Kidney glomerular epithelial cell (primary cell): ENCODE measurements at places on chromosomes 6 and 20.

GRCh38 chr6:5213836-5214235 lies 46.9 kb downstream of the LYRM4 start:
- no peak for DNase-seq

GRCh38 chr6:158408552-158409130 lies 96.4 kb downstream of the TULP4 start:
- no peak for DNase-seq

DNA sequence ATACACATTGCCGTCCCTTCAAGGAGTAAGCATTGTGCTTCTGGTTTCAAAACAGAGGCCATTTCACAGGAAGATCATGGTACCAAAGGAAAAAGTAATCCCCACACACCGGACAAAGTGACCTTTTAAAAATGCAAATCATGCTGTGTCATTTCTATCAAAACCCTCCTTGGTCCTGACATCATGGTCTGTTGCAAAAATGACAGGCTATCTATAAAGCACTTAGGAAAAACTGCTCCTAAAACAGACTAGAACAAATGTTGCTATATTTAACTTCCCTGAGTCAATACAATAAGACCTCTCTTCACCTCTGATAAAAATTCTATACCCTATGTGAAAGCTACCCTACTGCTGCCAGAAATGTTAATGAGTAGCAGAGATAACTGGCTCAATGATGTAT lies 353.6 kb upstream of the RUNX2 start:
- no peak for DNase-seq

DNA sequence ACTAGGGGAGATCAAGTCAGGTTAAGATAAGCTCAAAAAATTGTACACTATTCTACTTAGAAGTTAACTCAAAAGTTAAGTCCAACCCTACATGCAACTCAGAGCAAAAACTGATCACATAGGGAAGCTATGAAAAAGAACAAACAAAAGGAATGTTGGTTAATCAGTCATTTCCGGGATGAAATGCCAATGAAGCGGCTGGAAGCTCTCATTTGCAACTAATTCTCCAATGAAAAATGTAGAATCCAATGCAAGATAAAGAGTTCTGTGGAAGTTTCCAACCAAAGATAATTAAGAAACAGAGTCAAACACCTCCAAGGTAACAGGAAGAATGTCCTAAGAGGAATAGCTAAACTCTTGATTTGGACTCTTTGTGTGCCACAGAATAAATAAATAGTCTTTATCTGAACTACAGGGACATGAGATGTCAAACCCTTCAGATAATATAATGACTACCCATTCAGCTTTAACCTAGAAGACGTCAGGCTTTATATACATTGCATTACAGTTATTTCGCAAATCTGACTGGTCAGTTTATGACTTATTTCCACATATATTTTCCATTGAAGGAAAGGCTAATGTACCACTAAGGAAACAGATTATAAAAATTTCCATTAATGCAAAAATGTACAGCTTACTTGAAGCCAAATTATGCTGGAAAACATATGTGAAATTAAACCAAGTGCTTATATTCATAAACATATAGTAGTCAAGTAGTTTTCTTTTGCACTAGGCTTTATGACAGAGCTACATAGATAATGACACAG lies 48.0 kb upstream of the DST start:
- peak; percentile 57 for DNase-seq

DNA sequence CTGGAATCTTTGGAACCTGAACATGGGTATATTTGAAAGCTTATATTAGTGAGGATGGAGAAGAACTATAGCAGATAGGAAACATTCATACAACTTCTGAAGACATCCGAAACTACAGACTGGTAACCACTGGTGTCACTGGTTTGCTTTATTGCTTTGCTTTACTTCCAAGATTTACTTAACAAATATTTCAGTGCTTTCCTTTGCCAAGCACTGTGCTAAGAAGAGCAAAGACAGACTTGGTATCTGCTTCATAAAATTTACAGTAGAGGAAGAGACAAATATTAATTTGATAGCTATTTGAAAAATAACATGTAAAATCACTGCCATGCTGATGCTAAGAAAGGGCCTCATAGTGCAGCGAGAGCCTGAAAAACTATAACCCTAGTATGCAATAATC lies 1.8 kb downstream of the TPD52L1 start:
- DNase-seq: no peak

DNA sequence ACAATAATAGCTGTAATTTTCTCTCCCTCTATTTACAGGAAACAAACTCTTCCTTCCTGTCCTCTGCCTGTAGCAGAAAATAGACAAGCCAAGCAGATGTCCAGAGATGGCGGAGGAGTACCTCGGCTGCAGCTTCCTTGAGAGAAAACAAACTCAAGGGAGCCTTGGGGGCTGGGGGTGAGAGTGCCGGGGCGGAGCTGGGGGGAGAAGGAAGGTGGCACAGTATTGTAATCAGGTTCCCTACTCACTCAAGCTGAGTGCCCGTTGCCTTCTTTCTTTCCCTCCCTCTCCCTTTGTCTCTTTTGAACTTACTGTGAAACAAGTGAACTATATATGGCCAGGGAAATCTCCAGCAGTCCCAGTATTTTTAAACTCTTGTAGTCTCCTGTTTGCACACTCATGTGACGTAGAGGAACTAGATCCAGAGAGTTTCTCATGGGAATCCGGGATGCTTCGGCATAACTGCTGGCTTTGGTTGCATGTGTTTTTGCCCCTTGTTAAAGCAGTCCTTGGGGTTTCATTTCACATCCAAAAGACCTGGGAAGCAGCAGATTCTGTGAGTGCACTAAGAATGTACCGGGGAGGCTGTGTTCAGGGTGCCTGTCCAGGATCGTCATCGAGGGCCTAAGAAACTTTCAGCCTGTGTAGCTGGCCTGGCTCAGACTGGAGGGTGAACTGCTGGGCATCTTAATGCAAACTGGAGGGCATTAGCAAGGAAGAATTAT lies 44.6 kb upstream of the HDDC2 start:
- no peak for DNase-seq

DNA sequence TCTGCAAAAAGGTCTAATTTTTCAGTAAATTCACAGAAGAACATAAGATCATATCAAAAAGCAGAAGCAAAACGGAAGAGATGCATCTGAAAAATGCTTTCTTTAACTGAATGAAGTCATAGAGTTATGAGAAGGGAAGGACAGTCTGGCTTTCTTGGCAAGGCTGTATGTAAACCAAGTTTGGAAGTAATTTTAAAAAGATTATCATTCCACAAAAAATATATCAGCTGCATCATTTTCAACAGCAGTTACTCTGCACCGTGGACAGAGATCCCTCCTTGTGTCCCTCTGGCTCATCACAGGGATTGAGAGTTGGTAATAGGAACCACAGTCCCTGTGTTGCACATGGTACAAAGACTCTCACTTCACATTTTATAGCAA lies 258.5 kb downstream of the HIVEP2 start:
- DNase-seq: no peak

DNA sequence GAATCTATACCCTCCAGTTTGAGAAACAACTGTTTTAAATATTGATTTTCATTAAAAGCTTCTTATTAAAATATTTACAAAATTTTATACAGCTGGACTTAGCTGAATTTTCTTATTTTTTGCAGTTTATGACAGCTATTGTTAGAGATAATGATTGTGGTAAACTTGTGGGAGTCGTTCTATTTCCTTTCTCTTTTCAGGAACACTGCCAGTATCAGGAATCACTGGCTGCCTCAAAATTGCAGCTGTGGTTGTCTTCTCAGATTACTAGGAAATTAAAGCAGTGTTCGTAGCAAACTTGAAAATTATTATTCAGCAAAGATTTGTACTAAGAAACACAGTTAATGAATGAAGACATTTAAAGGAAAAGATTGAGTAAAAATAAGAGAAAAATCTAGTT lies 311.0 kb downstream of the CENPW start:
- DNase-seq: no peak
